ENCODE measurements at places on chromosomes 7 and 10. TPM values are rescaled to one million over a fixed set of nuclear protein-coding genes. Genes with fewer than 3 reads are reported as not detected.

DNA sequence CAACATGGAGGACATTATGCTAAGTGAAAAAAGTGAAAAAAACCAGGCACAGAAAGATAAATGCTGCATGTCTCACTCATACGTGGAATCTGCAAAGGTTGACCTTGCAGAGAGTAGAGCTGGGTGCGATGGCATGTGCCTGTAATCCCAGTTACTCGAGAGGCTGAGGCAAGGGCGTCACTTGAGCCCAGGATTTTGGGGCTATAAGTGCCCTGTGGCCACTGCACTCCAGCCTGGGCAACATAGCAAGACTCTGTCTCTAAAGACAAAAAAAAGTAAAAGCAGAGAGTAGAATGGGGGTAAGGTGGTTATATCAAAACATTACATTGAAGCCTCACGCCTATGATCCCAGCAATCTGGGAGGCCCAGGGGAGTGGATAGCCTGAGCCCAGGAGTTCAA, 22.8 kb downstream of the CBX3 start:
- no peak overlapping the region for H3K27ac ChIP-seq
- no peak overlapping the region for H3K4me3 ChIP-seq
- no peaks in the 10 kb centered on the region for H3K36me3 ChIP-seq
- DNase-seq, result no peak
- H3K4me1 ChIP-seq, result no peaks in the 10 kb centered on the region

- no peak overlapping the region for H3K27ac ChIP-seq
- H3K36me3 ChIP-seq, result no peaks in the 10 kb centered on the region
- H3K4me3 ChIP-seq, result no peak overlapping the region
Measured at GRCh38 chr7:18320971-18321567, 174.5 kb upstream of the HDAC9 start.

GRCh38 chr7:158827411-158828132, 1.7 kb downstream of the ESYT2 start:
- H3K4me3 ChIP-seq, result peak overlapping the region; percentile 56
- peak overlapping the region; percentile 99 for H3K27ac ChIP-seq
- no peaks in the 10 kb centered on the region for H3K27me3 ChIP-seq
- peak; percentile 61 for DNase-seq
- peaks cover 23% of the 10 kb centered on the region for H3K4me1 ChIP-seq
- no peaks in the 10 kb centered on the region for H3K36me3 ChIP-seq

DNA sequence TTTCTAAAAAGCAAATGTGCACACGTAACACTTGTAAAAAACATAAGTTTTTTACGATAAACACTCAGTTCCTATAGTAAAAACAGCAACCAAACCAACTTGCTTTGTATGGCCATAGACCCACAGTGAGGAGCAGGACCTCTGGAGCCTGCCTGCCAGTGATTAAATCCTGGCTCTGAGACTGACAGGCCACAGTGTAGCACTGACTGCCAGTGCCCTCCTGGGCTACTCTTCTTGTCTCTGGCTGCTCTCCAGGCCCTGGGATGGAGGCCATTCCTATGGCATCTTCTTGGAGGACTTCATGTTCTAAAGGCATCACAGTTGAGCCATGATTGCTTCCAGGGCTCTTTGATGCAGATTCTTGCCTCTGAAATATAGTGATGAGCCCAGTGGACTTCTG, 22.7 kb upstream of the TMEM254 start:
- no peaks in the 10 kb centered on the region for H3K27me3 ChIP-seq
- no peak overlapping the region for H3K27ac ChIP-seq
- no peaks in the 10 kb centered on the region for H3K4me1 ChIP-seq
- no peaks in the 10 kb centered on the region for H3K36me3 ChIP-seq
- no peak overlapping the region for H3K4me3 ChIP-seq

DNA sequence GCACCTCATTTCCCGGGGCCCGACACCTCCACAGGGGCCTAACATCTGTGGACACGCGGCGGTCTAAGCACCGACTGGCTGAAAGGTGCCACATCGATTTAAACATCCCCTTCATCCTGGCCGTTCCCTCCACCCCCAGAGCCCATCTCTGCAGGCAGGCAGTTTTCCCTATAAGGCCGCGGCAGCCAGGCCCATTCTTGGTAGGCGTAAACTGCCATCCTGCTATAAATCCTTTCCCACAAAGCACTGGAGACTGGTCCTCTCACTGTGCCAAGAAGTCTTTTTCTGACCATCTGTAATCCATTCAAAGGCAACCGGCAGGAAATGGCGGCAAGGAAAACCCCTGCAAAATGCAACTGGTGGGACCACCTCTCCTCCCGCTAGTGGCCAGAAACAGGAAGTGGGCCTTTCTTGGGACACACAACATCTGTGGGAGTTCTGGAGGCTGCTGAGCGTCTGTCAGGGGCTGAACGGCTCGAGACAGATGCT, 22.4 kb downstream of the ATXN7L1 start:
- no peaks in the 10 kb centered on the region for H3K36me3 ChIP-seq
- DNase-seq, result no peak
- H3K27me3 ChIP-seq, result no peaks in the 10 kb centered on the region
- H3K4me1 ChIP-seq, result no peaks in the 10 kb centered on the region
- no peak overlapping the region for H3K27ac ChIP-seq

GRCh38 chr7:36746347-36746746, 22.1 kb upstream of the AOAH start:
- peaks cover 8% of the 10 kb centered on the region for H3K4me1 ChIP-seq
- H3K27me3 ChIP-seq, result no peaks in the 10 kb centered on the region
- H3K27ac ChIP-seq, result no peak overlapping the region
- DNase-seq, result no peak

- DNase-seq, result no peak
- H3K4me1 ChIP-seq, result no peaks in the 10 kb centered on the region
- H3K4me3 ChIP-seq, result no peak overlapping the region
Measured at GRCh38 chr7:114843102-114843501, 78.8 kb upstream of the MDFIC start.

- H3K27ac ChIP-seq, result peak overlapping the region; percentile 30
- peaks cover 13% of the 10 kb centered on the region for H3K4me1 ChIP-seq
- no peaks in the 10 kb centered on the region for H3K36me3 ChIP-seq
- DNase-seq, result no peak
- H3K27me3 ChIP-seq, result no peaks in the 10 kb centered on the region
Measured at GRCh38 chr7:116153050-116153449, 57.3 kb upstream of the TES start.

DNA sequence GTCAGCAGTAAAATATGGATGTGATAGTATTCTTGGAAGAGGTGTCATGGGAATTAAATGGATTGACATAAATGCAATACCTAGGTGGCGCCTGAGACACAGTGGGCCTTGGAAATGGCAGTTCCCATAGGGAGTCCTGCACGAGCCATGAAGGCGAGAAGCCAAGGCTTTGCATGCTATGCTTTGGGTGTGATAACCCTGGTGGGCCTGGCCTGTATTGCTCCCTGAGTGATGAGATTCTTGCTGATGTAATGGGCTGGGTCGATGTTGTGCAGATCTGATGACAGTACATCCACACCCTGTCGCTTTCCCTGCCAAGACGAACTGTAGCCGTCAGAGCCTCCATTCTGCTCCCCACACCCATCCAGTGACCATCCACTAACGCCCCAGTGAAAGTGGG, 46.4 kb downstream of the CREB5 start:
- no peaks in the 10 kb centered on the region for H3K27me3 ChIP-seq
- H3K27ac ChIP-seq, result no peak overlapping the region
- no peak overlapping the region for H3K4me3 ChIP-seq
- H3K36me3 ChIP-seq, result no peaks in the 10 kb centered on the region

- no peak for DNase-seq
- no peaks in the 10 kb centered on the region for H3K27me3 ChIP-seq
- H3K4me1 ChIP-seq, result no peaks in the 10 kb centered on the region
- no peaks in the 10 kb centered on the region for H3K36me3 ChIP-seq
Measured at GRCh38 chr7:28986028-28986764, 28.1 kb upstream of the TRIL start.

GRCh38 chr10:117382861-117383260, 7.6 kb upstream of the PDZD8 start:
- H3K4me3 ChIP-seq, result no peak overlapping the region
- H3K36me3 ChIP-seq, result no peaks in the 10 kb centered on the region
- no peaks in the 10 kb centered on the region for H3K4me1 ChIP-seq
- peaks cover 12% of the 10 kb centered on the region for H3K27me3 ChIP-seq

GRCh38 chr10:53357587-53357986, 585.0 kb upstream of the MBL2 start:
- H3K27ac ChIP-seq, result no peak overlapping the region
- DNase-seq, result no peak
- H3K27me3 ChIP-seq, result no peaks in the 10 kb centered on the region
- no peaks in the 10 kb centered on the region for H3K36me3 ChIP-seq
- H3K4me3 ChIP-seq, result no peak overlapping the region

- no peak overlapping the region for H3K27ac ChIP-seq
- H3K36me3 ChIP-seq, result no peaks in the 10 kb centered on the region
Measured at GRCh38 chr10:1657479-1657878, 79.8 kb downstream of the ADARB2 start.

DNA sequence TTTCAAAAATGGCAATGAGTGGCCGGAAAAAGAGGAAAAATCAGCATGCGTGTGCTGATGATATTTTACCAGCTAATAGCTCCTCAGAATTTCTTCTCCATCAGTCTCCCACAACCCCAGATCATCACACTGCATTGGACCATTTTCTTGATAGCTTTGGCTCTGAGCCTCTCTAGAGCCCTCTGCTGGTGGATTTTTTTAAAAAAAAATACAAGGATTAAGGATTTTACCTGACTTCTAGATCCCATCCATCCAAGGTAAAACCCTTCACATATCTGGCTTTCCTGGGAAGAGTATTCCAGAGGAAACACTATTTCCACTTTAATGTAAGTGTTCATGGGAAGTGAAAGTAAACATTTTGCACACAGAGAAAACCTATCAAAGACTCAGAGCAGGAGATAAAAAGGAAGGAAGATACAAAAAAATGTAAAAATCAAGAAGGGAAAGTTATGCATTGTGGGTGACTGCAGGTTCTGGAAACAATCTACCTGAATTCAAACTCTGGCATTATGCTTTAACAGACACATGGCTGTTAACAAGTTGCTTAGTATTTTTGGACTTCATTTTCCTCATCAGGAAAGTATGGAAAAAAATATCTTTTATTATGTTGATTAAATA, 380.9 kb downstream of the LRRTM3 start:
- no peak overlapping the region for H3K4me3 ChIP-seq
- no peak for DNase-seq
- H3K27me3 ChIP-seq, result no peaks in the 10 kb centered on the region
- H3K4me1 ChIP-seq, result no peaks in the 10 kb centered on the region

DNA sequence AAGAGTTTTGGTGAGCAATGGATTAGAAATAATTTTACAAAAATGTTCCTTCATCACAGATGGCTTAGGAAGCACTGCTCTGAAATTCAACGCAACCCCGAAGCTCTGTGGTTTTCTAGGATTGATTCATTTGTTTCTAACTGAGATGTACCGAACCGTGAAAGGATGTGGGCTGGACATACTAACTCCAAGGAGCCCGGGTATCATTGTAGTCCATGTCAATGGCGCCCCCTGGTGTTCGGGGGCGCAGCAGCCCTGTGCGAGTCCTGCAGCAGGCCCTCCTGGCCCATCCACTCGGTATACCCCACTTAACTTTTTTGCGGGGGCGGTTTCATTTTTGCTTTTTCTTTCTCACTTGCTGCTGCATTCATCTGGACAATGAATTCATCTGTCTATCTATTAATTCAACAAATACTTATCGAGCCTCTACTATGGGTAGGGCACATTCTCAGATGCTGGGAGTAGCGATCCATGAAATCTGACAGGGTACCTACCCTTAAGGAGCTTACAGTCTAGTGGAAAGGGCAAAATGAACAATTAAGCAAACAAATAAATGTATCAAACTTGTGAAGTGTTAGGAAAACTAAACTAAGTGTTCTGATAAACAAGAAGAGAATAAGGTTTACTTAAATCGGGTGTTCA, 25.2 kb upstream of the ITPRID1 start:
- no peaks in the 10 kb centered on the region for H3K4me1 ChIP-seq
- DNase-seq, result peak; percentile 10
- H3K27me3 ChIP-seq, result no peaks in the 10 kb centered on the region
- H3K4me3 ChIP-seq, result no peak overlapping the region
- no peak overlapping the region for H3K27ac ChIP-seq
- no peaks in the 10 kb centered on the region for H3K36me3 ChIP-seq

GRCh38 chr10:129135624-129136023, 331.4 kb upstream of the MGMT start:
- peaks cover 2% of the 10 kb centered on the region for H3K4me1 ChIP-seq
- H3K36me3 ChIP-seq, result no peaks in the 10 kb centered on the region
- no peaks in the 10 kb centered on the region for H3K27me3 ChIP-seq

- H3K27me3 ChIP-seq, result no peaks in the 10 kb centered on the region
- no peak overlapping the region for H3K27ac ChIP-seq
- no peaks in the 10 kb centered on the region for H3K4me1 ChIP-seq
- H3K36me3 ChIP-seq, result no peaks in the 10 kb centered on the region
- no peak for DNase-seq
- H3K4me3 ChIP-seq, result no peak overlapping the region
Measured at GRCh38 chr7:31882187-31882586, 188.0 kb downstream of the PDE1C start.

- H3K4me1 ChIP-seq, result no peaks in the 10 kb centered on the region
- no peaks in the 10 kb centered on the region for H3K36me3 ChIP-seq
- no peak overlapping the region for H3K27ac ChIP-seq
- H3K4me3 ChIP-seq, result no peak overlapping the region
Measured at GRCh38 chr10:70993051-70993450, 104.7 kb upstream of the PCBD1 start.

DNA sequence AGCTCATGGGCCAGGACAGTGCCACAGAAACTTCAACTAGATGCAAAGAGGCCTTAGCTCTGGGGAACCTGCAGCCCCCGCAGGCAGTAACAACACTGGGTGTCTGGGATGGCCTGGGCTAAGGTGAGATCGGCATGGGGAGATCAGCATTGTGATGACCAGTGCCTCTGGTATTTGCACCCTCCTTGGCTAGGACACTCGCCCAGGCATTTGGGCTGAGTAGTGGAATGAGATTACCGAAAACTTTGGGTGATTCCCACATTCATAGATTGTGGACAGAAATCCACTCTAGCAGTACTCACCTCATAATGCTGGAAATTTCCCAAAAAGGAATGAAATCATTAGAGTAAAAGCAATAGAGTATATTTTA, 70.6 kb upstream of the ZMIZ2 start:
- no peak overlapping the region for H3K4me3 ChIP-seq
- peaks cover 67% of the 10 kb centered on the region for H3K36me3 ChIP-seq
- H3K4me1 ChIP-seq, result no peaks in the 10 kb centered on the region
- H3K27ac ChIP-seq, result no peak overlapping the region
- H3K27me3 ChIP-seq, result no peaks in the 10 kb centered on the region
- DNase-seq, result no peak

- H3K36me3 ChIP-seq, result no peaks in the 10 kb centered on the region
- H3K4me1 ChIP-seq, result no peaks in the 10 kb centered on the region
- H3K27me3 ChIP-seq, result no peaks in the 10 kb centered on the region
- no peak overlapping the region for H3K4me3 ChIP-seq
Measured at GRCh38 chr10:79488336-79488735, 24.0 kb upstream of the EIF5AL1 start.

SEMA4G gene
- 2.2 TPM for total RNA-seq

TRIM74 gene
- total RNA-seq, result 1.6 TPM

ACTA2 gene
- 1.6 TPM for total RNA-seq

TCAF2 gene
- total RNA-seq, result 16.0 TPM

LRRC4 gene
- 1.2 TPM for total RNA-seq

CTAGE6 gene
- 1.9 TPM for total RNA-seq

USP54 gene
- 14.3 TPM for total RNA-seq

BCAP29 gene
- total RNA-seq, result 27.3 TPM
